ENCODE measurements at places on chromosomes 11 and 22.

GRCh38 chr22:50418624-50419023 lies 56.2 kb downstream of the SBF1 start:
- no peak for DNase-seq

DNA sequence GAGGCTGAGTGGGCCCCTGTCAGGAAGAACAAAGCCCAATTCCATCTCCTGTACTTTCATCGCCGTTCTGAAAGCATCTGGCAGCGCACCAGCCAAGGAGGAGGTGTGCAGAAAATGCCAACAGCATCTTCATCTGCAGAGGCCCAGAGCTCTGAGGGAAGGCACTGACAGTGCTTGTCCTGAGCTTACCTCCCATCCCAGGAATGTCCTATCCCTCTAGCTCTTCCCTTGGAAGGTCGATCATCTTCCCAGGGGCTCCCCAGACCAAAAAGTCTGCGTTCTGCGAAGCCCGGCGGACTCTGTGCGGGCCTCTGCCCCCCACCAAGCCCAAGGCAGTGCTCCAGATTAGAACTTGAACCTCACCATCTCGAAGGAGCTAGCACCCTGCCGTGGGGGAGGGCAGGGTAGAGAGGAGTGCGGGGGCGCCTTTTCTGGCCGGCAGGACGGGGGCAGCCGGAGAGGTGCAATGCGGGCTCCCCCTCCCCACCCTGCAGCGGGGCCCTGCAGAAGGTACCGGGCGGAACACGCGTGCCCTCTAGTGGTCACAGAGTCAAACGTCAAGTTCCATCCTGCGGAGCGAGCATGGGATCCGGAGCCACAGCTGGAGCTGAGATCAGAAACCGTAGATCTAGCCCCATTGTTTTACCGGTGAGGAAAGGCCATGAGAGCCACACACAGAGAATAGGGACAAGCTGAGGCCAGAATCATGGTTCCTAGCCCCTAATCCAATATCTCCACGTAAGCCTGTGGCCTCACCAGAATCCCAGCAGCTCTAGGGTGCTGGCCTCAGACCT lies 5.0 kb downstream of the SCN2B start:
- DNase-seq = no peak

DNA sequence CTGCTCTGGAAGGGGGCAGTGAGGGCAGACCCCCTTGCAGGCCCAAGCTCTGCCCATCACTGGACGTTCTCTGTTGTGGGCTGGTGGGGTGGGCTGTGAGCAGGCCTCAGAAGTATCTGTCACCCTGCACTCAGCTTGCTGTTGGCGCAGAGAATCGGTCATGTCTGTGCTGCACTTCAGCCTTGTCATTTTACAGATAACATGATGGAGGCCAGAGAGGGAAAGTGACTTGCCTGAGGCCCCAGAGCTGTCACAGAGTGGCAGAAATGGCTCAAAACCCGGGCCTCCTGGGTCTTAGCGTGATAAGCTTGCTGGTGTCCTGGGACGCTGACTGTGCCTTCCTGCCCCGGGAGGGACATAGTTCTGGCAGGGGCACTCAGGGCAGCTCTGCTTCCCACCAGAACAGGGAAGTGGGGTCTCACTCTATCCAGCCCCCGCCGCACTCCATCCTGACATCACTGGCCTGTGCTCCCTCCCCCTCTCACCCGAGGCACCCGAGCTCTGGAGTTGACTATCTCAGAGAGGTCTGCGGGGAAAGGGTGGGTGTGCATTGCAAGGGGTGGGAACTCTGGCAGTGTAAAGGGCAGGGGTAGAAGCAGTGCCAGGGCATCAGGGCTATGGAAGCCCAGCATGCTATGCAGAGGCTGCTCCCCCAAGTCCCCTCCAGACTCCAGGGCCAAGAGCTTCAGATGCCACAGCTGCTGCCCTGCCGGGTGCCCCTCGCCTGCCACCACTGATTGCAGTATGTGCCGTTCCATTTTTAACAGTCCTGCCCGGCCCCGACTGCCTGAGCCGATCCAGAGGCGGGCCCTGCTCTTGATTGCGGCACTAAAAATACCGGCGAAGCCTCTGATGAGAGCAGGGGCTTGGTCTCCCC lies 50.4 kb upstream of the NECTIN1 start:
- DNase-seq = no peak

- no peak for DNase-seq
These were observed 42.0 kb downstream of the BLID start for GRCh38 chr11:122074022-122074421.

DNA sequence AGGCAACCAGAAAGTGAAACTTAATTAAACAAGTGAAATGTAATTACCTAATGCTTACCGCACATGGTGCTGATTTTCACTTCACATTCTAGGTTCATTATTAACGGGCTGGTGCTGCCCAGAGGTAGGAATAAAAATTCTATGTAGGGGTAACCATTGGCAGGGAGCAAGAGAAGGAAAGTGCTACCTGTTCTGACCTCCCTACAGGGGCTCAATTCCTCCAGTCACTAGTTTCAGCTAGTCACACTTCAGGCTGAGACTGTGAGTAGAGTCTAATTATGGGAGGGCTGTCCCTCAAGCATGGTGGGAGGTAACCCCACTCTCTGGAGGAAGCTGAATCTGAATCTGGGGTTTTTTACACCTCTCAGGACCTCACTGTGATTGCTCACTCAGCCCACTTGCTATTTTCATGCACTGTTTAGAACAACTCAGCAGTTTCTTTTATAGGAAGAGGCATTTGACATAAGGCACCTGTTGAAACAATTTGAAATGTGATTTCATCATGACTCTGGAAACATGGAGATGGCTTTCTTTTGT lies 75.4 kb downstream of the MAML2 start:
- DNase-seq = no peak

DNA sequence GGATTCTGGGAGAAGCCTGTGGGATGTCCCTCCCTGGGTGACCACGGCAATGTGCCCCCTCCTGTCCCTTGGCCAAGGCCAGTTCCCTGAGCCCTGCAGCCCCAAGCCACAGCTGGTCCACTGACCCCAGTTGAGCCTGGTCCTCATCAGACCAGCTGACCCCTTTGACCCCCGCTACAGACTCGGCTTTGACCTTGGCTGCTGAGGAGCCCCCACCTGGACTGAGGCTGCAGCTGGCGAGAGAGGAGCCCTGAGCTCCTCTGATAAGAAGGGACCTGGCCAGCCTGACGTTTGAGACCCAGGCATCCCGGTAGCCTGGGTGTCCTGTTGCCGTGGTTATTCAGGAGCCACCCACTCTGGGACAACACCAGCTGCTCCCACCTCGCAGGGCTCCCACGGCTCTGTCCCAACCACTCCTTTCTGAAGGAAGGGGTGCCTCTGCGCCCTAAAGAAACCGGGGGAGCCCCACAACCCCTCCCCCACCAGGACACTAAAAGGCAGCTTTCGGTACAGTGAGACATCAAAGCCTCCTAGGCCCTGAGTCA lies 3.0 kb downstream of the ASCL2 start:
- no peak for DNase-seq

- no peak for DNase-seq
These were observed 30.2 kb upstream of the APOBEC3A start for GRCh38 chr22:38927033-38927781.

DNA sequence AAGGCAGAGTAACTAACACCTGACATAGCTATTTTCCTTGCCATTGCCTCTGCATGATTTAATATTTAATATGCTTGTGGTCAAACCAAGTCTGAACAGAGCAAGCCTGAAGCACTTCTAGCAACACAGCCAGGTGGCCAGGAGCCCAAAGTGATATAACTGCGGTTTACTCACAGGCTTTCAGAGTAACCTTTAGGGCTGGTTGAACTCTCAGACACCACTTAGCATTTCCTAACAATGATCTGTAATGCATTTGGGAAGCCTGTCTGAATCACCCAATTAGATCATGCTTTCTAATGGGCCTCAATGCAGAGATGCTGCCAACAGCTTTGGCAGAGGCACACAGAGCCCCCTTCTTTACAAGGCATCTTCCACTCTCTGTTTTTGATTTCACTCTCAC lies 96.1 kb downstream of the FDX1 start:
- no peak for DNase-seq

GRCh38 chr11:2541881-2542361 lies 97.1 kb downstream of the KCNQ1 start:
- DNase-seq = no peak

- DNase-seq = no peak
These were observed 60.0 kb upstream of the SPON1 start for GRCh38 chr11:13902523-13902922.

GRCh38 chr11:70341881-70342429 lies 56.4 kb upstream of the CTTN start:
- no peak for DNase-seq

DNA sequence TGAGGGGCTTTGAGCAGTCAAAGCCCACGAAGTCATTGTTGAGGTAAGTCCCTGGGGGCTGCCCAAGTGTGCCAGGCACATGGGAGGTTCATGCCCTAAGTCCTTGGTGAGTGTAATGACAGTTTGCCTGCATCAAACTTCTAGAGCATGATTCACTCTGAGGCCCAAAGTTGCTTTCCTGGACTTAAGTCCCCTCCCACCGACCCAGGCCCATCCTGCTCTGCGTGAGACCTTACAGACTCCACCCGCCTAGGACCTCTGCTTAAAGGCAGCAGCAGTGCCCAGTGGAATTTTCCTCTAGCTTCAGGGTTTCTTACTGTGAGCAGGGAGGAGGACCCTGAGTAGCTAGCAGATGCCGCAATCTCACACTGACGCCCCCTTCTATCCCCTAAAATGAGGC lies 5.7 kb upstream of the PVALB start:
- no peak for DNase-seq

DNA sequence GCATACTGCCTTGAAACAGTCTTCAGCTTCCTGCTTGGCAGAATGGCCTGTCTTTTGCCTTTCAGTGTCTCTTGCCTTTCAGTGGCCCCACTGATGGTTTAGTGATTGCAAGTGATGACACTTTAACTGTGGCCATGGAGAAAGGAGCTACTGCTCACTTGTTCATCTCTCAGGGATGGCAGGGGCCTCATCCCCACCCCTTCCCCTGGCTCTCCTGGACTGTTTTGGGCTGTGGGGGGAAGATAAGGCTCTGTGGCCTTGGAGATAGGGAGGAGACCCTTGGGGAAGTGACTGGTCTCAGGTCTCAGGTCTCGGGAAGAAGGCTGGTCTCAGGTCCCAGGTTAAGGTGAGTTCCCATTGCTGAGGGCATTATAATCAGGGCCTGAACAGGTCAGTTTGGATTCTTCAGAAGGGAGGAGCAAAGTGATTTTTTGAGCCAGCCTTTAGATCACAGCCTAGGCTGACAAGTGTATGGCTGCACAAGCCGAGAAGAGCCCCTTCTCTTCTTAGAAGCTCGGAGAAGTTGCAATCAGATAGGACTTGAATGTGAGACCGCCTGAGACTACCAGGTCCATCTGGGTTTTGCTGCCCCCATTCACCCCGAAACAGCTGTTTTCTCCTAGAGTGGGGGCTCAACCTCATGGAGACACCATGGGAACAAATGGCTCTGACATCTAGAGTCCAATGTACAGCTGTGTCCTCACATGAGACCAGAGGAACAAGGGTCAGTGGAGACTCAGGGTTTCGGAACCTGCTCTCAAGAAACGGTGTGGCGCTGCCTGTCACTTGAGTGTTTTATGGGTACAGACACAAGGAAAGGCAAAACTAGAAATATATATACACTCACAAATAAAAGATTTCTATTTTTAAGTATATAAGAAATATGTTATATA lies 15.9 kb upstream of the P2RY2 start:
- no peak for DNase-seq

DNA sequence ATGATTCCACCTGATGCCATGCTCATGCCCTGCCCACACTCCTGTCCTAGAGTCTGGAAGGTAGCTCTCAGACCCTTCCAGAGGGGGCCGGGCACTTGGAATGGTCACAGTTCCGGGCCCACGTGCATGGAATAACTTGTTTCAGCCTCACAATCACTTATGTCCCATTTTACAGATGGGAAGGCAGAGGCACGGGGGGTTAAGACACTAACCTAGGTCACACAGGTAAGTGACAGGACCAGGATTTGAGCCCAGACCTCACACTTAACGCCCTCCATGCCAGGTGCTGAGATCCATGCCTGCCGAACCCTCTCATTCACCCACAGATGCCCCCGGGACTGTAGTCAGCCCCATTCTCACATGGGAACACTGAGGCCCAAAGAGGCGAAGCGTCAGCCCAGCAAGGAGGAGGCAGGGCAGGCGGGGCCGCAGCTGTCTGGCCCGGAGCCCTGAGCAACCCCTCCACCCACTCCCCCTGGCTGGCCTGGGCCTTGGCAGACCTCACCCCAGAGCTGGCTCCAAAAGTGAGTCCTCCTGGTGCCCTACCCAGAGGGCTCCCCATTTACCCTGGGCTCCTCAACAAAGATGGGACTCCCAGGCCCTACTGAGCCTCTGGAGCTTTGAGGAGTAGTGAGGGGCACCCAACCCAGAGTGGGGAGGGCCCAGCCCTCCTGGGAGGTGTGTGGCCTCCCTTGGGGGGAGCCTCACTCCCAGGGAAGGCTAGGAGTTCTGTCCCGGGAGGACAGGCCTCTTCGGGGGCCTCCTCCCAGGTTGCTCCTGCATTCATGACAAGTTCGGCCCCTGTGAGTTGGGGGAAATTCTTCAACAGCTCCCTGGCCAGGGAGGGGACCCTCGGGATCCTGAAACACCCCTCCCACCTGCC lies 2.4 kb upstream of the ALDH3B1 start:
- no peak for DNase-seq

GRCh38 chr11:128720522-128720985 lies 26.7 kb downstream of the FLI1 start:
- DNase-seq = no peak

- no peak for DNase-seq
These were observed 154.8 kb downstream of the UVRAG start for GRCh38 chr11:75969626-75970308.

DNA sequence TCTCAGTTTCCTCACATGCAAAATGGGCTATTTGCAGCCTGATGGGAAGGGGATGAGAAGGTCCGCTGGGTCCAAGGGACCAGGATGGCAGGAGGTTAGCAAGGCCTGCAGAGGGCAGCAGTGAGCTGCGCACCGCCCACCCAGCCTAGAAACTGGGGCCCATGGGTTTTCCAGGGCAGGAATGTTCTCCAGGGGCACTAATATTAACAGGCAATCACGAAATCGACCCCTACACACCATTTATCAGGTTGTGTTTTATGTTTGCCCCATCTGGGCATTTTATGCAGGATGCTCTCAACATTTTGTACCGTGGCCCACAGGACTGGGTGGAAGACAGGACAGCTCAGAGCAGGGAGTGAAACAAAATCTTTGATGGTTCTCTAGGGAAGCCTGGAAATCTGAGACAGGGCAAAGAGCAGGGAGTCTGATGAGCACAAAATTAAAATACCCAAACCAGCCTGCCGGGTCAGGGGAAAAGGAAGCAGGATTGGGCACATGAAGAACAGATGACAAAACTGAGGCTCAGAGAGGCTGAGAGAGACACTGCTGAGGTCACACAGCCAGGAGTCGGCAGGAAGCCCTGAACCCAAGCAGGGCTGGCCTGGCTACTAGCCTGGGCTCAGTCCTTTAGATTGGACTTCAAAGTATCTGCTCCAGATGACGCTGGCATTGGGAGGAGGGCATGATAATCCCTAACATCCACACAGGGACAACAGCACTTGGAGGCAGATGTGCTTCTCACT lies 1.6 kb upstream of the BCR start:
- DNase-seq = no peak

DNA sequence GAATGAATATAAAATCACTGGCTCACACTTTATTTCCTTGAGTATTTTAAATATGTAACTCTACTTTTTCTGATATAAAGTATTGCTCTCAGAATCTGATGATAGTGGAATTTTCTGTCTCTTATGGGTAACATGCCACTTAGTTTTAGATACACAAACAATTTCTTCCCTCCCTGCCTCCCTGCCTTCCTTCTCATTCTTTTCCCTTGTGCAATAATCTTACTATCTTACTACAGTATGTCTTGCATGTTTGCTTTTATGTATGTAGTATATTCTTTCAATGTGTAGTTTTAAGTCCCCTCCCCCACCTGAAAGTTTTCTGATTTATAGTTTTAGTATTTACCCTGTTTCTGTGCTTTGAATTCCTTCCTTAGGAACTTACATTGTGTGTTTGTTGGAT lies 48.4 kb downstream of the INSC start:
- no peak for DNase-seq
